ENCODE measurements at places on chromosomes 2 and 18. TPM values are rescaled to one million over a fixed set of nuclear protein-coding genes. Genes with fewer than 3 reads are reported as not detected.

GPD2 gene
- 117 TPM for total RNA-seq

GNAL gene
- total RNA-seq, result 0.87 TPM

LDLRAD4 gene
- total RNA-seq, result 0.87 TPM

SLC9A4 gene
- total RNA-seq, result 7.6 TPM

GPR39 gene
- total RNA-seq, result 9.2 TPM

KLHL14 gene
- total RNA-seq, result 10.8 TPM

C2orf80 gene
- total RNA-seq, result not detected

SAG gene
- not detected for total RNA-seq

FAM124B gene
- 0.35 TPM for total RNA-seq

SDC1 gene
- 132 TPM for total RNA-seq

RUFY4 gene
- not detected for total RNA-seq

DNAJC5G gene
- total RNA-seq, result not detected

SGPP2 gene
- total RNA-seq, result 88.9 TPM

MPV17 gene
- total RNA-seq, result 42.6 TPM

NT5C1B gene
- total RNA-seq, result not detected

BOLL gene
- total RNA-seq, result not detected

AMER3 gene
- not detected for total RNA-seq

GBX2 gene
- total RNA-seq, result not detected

ARHGAP15 gene
- total RNA-seq, result not detected

RPRM gene
- total RNA-seq, result 0.30 TPM

DPP4 gene
- total RNA-seq, result 65.7 TPM
